ENCODE measurements at places on chromosomes 2 and 18.

- DNase-seq, result no peak
Measured at GRCh38 chr18:45102863-45103262, 422.2 kb downstream of the SETBP1 start.

DNA sequence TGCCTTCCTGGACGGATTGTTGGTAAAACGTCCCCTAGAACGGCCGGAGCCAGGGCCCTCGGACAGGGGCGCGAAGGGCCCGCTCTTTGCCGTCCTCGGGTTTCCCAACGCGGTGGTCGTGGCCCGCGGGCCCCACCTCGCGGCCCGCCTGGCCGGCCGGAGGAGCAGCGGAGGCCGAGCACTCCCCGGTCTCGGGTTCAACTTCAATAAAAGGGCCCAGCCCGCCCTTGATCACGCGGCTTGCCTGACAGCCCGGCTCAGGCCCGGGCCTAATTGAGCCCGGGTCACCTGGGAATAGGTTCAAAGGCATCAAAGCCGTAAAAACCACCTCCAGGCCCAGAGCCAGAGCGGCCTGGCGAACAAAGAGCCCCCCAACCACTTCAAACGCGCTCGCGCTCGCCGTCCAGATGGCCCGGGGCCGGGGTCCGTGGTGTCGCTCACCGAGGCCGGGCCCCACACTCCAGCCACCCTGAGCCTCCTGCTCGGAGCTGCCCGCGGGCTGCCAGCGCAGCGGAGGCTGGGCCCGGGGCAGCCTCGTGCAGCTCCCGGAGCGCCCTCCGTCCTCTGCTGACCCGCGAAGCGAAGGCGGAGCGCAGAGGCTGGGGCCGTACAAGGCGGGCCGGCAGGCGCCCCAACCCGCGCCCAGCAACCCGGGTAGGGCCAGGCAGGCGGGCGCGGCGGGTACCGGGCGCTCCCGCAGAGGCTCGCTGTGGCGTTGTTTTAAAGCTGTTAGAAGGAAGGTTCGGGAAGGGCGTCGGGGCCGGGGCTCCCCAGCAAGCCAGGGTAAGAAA lies 1.1 kb upstream of the TWIST2 start:
- no peak for DNase-seq

DNA sequence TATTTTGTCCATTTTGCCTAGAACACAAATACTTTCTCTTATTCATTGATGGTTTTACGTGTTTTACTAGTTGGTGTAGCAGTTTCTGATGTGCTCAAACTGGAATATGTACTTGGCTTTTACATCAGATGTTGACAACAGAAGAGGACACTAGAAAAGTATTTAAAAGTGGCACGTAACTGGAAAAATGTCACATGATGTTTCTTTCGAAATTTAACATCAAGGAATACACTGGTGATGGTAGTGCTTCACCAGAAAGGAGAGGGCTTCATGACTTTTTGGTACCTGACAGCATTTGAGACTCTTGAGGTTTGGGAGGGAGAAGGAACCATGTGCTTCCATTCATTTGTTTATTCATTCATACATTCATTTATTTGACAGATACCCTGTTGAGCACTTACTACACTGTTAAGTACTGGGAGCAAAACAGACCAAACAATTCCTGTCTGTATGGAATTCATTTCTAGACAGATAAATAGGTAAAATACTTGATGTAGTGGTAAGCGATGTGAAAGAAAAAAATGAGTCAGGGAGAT lies 1.5 kb downstream of the GIGYF2 start:
- no peak for DNase-seq

DNA sequence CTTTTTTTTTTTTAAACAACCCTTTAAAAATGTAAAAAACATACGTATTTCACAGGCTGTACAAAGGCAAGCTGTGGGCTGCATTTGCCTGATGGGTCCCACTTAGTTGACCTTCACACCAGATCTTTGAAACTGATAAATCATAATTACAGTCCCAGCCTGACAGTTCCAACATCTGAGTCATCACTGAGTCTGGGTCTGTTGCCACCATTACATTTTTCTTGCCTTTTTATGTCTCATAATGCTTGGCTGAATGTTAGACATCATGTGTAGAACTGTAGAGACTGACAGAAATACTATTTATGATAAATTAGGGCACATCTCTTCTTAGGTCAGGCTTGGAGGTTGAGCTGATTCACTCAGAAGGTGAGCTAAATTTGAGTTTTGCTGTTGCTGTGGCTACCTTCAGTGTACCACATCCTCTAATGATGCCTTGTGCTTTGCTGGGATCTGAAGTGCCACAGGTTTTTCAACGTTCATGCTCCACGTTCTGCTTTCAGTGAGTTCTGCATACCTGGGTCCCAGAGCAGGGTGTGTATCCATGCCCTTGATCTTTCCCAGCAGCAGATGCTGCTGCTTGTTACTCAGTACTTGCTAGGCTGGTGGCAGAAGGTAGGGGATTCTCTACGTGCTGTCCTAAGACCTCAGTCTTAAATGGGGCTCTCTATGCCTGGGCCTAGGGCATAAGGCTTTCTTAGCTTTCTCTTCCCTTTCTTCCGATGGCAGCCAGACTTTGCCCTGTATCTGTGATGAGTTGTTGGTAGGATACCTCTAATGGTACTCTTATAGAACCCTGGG lies 160.6 kb upstream of the SMAD7 start:
- DNase-seq, result no peak

DNA sequence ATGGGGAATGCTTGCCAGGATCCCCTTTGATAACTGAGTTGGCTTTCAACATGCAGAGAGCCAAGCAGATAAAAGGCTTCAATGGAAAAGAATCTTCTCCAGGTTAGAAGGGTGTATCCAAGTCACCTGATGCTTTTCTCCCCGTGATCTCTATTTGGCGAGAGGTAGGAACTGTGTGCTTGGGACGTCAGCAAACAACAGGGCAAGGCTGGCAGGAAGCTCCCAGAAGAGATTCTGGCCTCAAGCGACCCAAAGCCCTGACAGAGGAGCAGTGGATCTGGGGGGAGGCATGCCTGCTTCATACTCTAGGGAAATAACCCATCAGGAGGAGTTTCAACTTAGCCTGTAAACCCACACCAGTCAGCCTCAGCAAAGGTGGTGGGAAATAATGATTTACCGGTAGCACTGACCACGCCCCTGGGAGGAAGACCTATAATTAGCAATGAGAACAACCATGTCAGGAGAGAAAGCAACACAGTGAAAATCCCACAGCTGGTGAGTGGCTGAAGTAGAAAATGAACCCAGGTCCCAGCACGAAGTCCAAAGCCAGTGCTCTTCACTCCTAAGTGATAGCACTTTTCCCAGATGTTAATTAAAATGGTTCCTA lies 76.3 kb upstream of the SEC11C start:
- no peak for DNase-seq

DNA sequence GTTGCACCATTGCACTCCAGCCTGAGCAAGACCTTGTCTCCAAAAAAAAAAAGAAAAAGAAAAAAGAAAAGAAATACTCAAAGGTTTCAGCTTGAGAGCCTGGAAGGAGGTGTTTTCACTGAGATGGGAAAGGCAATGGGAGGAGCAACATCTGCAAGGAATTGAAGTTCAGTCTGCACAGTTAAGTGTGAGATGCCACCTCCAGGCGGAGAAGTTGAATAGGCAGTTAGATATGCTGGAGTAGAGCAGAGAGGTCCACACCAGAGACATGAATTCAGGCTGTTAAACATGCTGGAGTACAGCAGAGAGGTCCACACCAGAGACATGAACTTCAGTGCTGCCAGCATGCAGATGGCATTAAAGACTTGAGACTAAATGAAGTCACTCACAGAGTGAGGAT lies 41.4 kb upstream of the DTNB start:
- no peak for DNase-seq

DNA sequence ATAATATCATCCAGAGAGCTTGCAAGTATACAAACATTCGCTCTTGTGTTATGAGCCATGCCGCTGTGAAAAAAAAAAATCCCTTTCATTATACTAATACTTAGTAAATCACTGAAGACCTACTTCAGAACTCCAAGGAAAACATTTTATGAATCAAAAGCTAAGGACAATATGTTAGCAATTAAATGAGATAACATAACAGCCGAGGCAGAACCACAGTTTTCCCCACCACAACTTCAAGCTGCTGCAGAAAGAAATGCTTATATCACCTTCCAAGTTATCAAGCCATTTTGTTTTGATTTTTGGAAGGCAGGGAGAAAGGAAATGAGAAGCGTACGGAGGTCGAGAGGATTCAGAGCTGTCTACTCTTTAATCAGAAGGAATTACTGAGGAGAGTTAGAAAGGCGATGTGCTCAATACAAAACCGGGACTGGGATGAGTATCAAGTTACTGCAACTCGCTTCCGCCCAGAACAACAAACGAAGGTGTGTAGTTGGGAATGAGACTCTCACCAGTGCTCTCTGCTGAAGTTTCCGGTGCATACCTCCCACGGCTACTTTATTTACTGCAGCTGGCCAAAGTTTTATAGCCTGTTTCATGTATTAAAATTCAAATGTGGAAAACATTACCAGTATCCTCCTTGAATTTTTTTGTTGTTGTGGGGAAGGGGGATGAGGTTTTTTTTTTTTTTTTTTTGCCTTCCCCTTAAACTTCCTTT lies 292.2 kb upstream of the CCDC68 start:
- no peak for DNase-seq

DNA sequence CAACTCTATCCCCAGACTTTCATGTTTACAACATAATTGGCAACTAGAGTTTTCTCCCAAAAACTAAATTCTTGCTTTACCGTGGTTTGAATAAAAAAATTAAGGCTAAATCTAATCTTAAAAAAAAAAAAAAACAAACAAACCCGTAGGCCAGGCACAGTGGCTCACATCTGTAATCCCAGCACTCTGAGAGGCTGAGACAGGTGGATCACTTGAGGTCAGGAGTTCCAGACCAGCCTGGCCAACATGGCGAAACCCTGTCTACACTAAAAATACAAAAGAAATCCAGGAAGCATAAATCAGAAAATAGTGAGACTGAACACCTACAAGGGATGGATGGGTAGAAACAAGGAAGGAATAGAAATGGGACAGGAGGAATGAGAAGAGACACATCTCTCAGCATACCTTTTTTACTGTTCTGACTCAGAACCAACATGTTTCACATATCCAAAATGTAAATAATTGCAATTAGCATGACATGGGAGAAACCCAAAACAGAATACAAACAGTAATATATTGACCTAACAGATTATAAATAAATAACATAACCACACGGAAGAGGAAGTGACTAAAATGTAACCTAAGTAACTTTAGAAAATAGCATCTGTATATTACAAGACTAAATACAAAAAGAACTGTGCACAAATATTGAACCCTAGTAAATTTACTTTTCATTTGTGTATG lies 17.5 kb downstream of the MGAT4A start:
- no peak for DNase-seq

DNA sequence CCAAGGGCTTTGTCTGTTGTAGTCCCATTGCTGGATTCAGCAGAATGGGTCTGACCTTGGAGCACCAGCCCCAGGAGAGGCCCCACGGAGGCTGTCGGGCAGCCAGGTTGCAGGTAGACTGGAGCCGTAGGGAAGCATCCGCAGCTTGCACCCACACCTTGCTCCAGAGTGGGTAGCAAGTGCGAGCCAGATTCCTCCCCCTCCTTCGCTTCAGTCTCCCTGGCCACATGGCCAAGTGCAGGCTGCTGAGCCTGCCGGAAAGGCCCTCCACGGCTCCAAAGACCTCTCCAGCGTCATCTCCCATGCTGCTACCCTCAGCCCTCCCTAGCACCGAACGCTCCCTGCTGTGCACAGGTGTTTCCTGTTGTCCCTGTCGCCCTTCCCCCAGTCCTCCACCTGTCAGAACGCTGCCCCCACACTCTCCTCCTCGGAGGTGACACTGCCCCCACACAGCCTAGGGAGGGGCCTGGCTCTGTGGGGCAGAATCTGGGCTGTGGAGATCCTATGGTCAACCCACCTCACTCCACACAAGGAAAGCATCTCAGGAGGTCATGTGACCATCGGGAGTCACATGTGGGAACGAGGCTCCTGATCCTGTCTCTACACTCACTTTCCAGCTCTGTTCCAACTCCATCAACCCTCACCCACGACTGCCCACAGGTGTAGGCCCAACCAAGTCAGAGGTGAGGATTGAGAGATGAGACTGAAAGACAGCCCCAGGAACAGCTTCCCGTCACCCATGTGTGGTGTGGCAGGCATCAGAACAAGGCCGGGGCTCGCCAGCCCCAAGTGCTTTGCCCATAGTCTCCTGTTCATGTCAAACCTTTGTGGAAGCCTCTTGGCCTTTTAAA lies 8.3 kb downstream of the KCNF1 start:
- no peak for DNase-seq

GRCh38 chr2:200435379-200435778 lies 74.5 kb downstream of the KCTD18 start:
- no peak for DNase-seq

- DNase-seq, result no peak
Measured at GRCh38 chr2:37585295-37585908, 86.0 kb downstream of the CDC42EP3 start.

- no peak for DNase-seq
Measured at GRCh38 chr18:24018299-24018886, 3.8 kb downstream of the TTC39C start.

DNA sequence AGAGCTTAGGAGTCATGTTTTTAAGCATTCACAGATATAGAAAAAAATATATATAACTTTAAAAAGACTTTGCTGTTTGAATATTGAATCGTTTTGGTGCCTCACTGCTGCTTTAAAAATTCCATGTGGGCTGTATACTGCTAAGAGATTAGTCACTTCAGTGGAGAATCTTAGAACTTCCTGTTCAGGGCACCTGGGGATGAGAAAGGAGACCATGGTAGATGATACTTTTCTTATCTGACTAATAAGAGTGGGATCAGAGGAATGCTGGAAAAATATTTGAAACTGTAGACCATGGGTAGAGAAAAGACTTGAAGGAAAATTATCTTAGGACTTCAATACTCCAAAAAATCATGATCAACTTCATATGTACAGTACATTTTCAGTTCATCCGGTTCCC lies 442.2 kb upstream of the SETBP1 start:
- DNase-seq, result no peak

GRCh38 chr2:237929979-237930378 lies 36.8 kb upstream of the UBE2F start:
- DNase-seq, result no peak

DNA sequence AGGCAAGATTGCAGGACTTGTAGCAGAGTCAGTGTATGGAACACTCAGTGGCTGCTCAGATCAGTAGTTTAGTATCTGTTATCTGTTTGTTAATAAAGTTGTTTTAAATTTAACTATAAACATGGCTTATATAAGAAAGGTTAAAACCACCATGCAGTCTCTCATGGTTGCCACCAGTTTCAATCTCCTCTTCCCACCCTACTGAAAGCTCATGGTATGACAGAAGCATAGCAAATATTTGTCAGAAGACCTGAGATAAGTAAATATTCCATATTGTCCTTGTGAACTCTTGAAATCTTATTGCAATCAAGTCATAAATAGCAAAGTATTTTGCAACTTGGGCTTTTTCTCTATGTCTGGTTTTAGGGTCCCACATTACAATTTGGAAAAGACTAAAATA lies 2.1 kb upstream of the COL5A2 start:
- no peak for DNase-seq

GRCh38 chr2:124585277-124585676 lies 560.2 kb downstream of the CNTNAP5 start:
- no peak for DNase-seq

GRCh38 chr2:234355808-234356365 lies 141.0 kb downstream of the ARL4C start:
- DNase-seq, result no peak

- no peak for DNase-seq
Measured at GRCh38 chr2:145408980-145409379, 889.1 kb upstream of the ZEB2 start.

- no peak for DNase-seq
Measured at GRCh38 chr2:23460228-23460627, 75.2 kb downstream of the KLHL29 start.
